Placental pericyte (primary cell): ENCODE measurements at places on chromosomes 4 and X. TPM values are rescaled to one million over a fixed set of nuclear protein-coding genes. Genes with fewer than 3 reads are reported as not detected.

Gene H2BW2
- total RNA-seq = not detected in 2 replicates

Gene ATG4A
- 6.6 and 15.2 TPM in 2 replicates for total RNA-seq

Gene MGARP
- total RNA-seq = 2.3 and 3.3 TPM in 2 replicates

Gene DMD
- total RNA-seq = 26.9 and 30.6 TPM in 2 replicates

Gene TEX13B
- not detected in 2 replicates for total RNA-seq

Gene CDKN2AIP
- 10.9 and 27.5 TPM in 2 replicates for total RNA-seq
